ENCODE measurements at places on chromosomes 3 and 15. TPM values are rescaled to one million over a fixed set of nuclear protein-coding genes. Genes with fewer than 3 reads are reported as not detected.

DNA sequence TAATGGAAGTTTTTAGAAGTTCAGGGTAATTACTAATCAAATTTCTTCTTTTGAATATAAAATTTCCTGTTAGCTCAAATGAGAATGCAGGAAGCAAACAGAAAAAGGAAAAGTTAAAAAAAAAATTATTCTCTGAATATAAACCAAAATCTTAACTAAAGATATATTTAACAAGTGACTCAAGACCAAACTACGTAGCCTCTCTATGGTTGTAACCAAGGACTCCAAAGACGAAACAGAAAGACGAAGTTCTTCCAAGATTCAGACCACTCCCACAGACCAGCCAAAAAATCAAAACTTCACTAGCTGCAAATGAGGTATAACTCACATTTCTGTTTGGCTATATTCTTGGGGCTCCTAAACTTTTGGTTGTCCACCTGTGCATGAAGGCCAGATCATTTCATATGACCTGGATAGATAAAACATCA lies 846.5 kb upstream of the ALCAM start:
- no peaks in the 10 kb centered on the region for H3K4me1 ChIP-seq
- no peak overlapping the region for H3K4me3 ChIP-seq
- H3K27me3 ChIP-seq: no peaks in the 10 kb centered on the region

DNA sequence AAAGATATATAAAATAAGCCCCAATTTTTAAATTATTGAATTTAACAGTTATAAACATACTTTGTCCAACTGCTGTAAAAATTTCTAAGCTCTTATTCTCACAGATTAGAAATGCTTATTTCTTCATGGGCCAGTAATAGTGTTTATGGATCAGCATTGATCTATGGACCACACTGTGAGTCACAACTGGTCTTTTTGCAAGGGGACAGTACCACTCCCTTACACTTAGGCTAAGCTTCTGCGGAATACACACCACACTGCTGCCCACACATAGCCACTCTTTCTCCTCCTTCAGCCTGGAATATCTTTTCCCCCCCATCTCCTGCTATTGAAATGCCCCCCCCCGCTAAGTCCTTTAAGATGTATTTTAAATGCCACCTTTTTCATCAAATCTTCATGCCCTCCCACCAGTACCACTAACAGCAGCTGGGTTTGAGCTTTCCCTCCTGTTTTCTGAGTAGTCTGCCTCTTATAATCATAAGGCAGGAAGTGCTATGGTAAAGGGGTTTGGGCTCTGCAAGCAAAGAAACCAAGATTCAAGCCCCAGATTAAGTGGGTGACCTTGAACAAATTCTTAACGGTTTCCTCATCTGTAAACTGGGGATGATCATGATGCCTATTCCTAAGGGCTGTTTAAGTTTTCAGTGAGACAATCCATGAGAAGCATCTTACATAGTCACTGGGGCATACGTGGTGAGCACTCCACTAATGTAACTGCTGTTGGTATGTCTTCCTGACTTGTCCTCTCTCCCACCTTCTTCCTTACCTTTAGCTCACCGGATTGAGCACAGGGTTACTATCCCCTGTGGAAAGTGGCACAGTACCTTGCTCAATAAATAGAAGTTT lies 69.2 kb downstream of the DCUN1D1 start:
- DNase-seq: no peak
- no peak overlapping the region for H3K27ac ChIP-seq
- H3K27me3 ChIP-seq: no peaks in the 10 kb centered on the region
- H3K36me3 ChIP-seq: no peaks in the 10 kb centered on the region
- H3K4me3 ChIP-seq: no peak overlapping the region

The NRROS gene
- total RNA-seq: 1.3 TPM

The ITIH1 gene
- total RNA-seq: not detected

The FRMD5 gene
- not detected for total RNA-seq

GRCh38 chr15:44710236-44711095 lies 657 bp downstream of the PATL2 start:
- H3K4me3 ChIP-seq: peak overlapping the region; percentile 94
- H3K36me3 ChIP-seq: peaks cover 4% of the 10 kb centered on the region
- peak overlapping the region; percentile 99 for H3K27ac ChIP-seq

GRCh38 chr3:32045091-32045915 lies 61.1 kb upstream of the GPD1L start:
- peak overlapping the region; percentile 88 for H3K27ac ChIP-seq
- no peaks in the 10 kb centered on the region for H3K27me3 ChIP-seq
- H3K4me1 ChIP-seq: peaks cover 38% of the 10 kb centered on the region
- DNase-seq: peak; percentile 78

The STX19 gene
- not detected for total RNA-seq

The HYAL1 gene
- total RNA-seq: 7.3 TPM

The GREM1 gene
- total RNA-seq: 1.0 TPM

GRCh38 chr3:47007482-47008233 lies 28.2 kb downstream of the NBEAL2 start:
- no peak overlapping the region for H3K4me3 ChIP-seq
- DNase-seq: no peak
- peaks cover 9% of the 10 kb centered on the region for H3K36me3 ChIP-seq
- no peak overlapping the region for H3K27ac ChIP-seq

GRCh38 chr3:172047567-172048115 lies 8.3 kb downstream of the FNDC3B start:
- H3K4me3 ChIP-seq: no peak overlapping the region
- H3K27me3 ChIP-seq: no peaks in the 10 kb centered on the region
- H3K4me1 ChIP-seq: peaks cover 62% of the 10 kb centered on the region
- H3K36me3 ChIP-seq: no peaks in the 10 kb centered on the region

The CCR4 gene
- total RNA-seq: 0.07 TPM

The GHSR gene
- total RNA-seq: not detected

The CP gene
- total RNA-seq: 3.5 TPM

DNA sequence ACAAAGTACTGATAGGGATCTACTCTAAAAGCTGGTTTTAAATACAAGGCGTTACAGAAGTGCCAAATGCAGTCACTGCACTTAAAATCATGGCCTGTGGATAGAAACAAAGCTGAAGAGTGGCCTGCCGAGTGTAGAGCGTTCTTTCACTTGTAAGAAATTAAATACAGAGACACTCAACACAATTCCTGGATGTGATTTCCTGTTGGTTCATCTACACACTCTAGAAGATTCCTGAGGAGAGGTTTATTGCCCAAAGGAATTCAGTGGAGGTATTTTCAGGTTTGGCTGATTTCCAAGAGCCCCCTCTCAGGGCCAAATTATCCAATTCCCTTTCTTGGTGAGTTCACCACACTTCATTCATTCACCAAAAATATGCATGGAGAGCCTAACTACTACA lies 200.3 kb upstream of the IL12A start:
- DNase-seq: no peak
- peak overlapping the region; percentile 68 for H3K27ac ChIP-seq
- peaks cover 5% of the 10 kb centered on the region for H3K4me1 ChIP-seq
- H3K36me3 ChIP-seq: no peaks in the 10 kb centered on the region
- no peaks in the 10 kb centered on the region for H3K27me3 ChIP-seq

DNA sequence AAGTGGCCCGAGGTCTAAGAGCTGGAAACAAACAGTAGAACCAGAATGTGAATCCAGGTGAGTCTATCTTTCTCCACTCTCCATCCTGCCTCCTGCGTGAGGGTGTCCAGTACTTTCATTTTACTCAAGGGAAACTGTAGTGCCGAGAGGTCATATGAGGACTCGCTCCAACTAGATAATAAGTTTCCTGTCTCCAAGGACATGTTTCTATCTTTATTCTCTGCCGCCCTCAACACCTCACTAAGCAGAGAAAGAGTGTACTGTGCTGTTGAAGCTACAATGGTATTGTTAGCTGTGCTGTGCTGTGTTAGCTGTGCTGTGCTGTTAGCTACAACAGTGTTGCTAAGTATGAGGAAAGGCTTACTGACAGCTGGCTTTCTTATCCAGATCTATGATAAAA lies 137.9 kb upstream of the COL8A1 start:
- no peak overlapping the region for H3K27ac ChIP-seq
- no peaks in the 10 kb centered on the region for H3K27me3 ChIP-seq
- H3K36me3 ChIP-seq: no peaks in the 10 kb centered on the region
- peaks cover 4% of the 10 kb centered on the region for H3K4me1 ChIP-seq
- no peak for DNase-seq
- H3K4me3 ChIP-seq: no peak overlapping the region

The FETUB gene
- total RNA-seq: not detected

The MKRN3 gene
- total RNA-seq: 0.29 TPM

DNA sequence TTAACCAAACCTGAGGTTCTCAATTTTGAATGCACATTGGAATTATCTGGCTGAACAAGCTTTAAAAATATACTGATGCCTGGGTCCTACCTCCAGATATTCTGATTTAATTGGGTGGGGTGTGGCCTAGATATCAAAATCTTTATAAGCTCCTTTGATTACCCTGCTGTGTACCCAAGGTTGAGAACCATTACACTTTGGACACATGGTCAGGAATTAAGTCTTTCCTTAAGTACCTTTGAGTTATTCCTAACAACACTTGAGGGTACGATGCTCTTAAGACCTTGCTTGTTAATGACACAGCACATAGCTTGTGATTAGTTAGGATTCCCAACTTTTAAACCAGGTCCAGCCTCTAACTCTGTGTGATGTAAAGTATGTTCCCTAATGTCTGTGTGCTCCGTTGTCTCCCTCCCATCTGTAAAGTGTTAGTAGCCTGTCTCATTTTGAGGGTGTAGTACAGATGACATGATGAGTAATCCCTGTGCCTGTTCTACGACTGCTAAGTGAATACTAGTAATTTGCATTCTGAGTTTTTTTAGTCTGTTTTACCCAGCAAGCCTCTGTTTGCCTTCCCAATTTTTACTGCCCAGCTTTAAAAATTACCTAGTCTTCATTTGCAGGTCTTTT lies 154.9 kb downstream of the KLHL25 start:
- H3K36me3 ChIP-seq: peaks cover 10% of the 10 kb centered on the region
- DNase-seq: no peak
- H3K4me3 ChIP-seq: no peak overlapping the region
- H3K27ac ChIP-seq: peak overlapping the region; percentile 6

- no peaks in the 10 kb centered on the region for H3K27me3 ChIP-seq
- H3K36me3 ChIP-seq: no peaks in the 10 kb centered on the region
- no peak overlapping the region for H3K27ac ChIP-seq
- no peak for DNase-seq
- H3K4me1 ChIP-seq: no peaks in the 10 kb centered on the region
These were observed 79.2 kb downstream of the SST start for GRCh38 chr3:187590861-187591576.

The CDHR4 gene
- total RNA-seq: not detected

- H3K27me3 ChIP-seq: no peaks in the 10 kb centered on the region
- H3K4me1 ChIP-seq: no peaks in the 10 kb centered on the region
- H3K27ac ChIP-seq: no peak overlapping the region
- no peaks in the 10 kb centered on the region for H3K36me3 ChIP-seq
These were observed 97.6 kb upstream of the RASGRP1 start for GRCh38 chr15:38662033-38662802.

DNA sequence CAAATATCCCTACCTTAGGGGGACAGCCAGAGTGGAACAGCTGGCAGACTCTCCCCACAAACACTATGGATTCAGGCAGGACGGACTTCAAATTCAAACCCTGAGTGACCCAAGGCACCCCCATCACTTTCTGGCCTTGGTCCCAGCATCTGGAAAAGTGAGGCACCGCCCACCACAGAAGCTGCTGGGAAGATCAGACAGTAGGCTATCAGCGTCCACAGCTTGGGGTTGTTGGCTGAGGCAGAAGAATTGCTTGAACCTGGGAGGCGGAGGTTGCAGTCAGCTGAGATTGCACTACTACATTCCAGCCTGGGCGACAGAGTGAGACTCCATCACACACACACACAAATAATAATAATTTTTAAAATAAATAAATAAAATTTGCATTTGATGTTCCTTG lies 8.5 kb downstream of the PFKFB4 start:
- H3K36me3 ChIP-seq: no peaks in the 10 kb centered on the region
- H3K4me1 ChIP-seq: peaks cover 9% of the 10 kb centered on the region
- no peak for DNase-seq
- H3K27me3 ChIP-seq: no peaks in the 10 kb centered on the region
- H3K27ac ChIP-seq: no peak overlapping the region

- no peaks in the 10 kb centered on the region for H3K36me3 ChIP-seq
- DNase-seq: no peak
- H3K27ac ChIP-seq: no peak overlapping the region
- H3K4me3 ChIP-seq: no peak overlapping the region
- H3K4me1 ChIP-seq: no peaks in the 10 kb centered on the region
- no peaks in the 10 kb centered on the region for H3K27me3 ChIP-seq
These were observed 284.9 kb upstream of the IGF1R start for GRCh38 chr15:98363416-98363815.

The SLMAP gene
- total RNA-seq: 85.0 TPM

GRCh38 chr3:43400167-43400566 lies 113.8 kb downstream of the SNRK start:
- H3K4me1 ChIP-seq: peaks cover 5% of the 10 kb centered on the region
- no peak for DNase-seq
- no peaks in the 10 kb centered on the region for H3K27me3 ChIP-seq
- H3K4me3 ChIP-seq: no peak overlapping the region

DNA sequence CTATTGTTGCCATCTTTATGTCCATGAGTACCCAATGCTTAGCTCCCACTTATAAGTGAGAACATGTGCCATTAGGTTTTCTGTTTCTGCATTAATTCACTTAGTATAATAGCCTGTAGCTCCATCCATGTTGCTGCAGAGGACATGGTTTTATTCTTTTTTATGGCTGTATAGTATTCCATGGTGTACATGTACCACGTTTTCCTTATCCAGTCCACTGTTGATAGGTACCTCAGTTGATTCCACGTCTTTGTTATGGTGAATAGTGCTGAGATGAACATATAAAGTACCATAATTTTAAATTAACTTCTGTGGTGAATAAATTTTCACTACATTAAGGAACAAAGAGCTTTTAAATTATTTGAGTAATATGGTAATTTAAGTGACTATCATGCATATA lies 150.4 kb upstream of the BFSP2 start:
- H3K27ac ChIP-seq: no peak overlapping the region
- H3K36me3 ChIP-seq: no peaks in the 10 kb centered on the region
- no peaks in the 10 kb centered on the region for H3K27me3 ChIP-seq

GRCh38 chr3:150451329-150452048 lies 43.4 kb downstream of the TSC22D2 start:
- no peaks in the 10 kb centered on the region for H3K27me3 ChIP-seq
- no peak for DNase-seq
- H3K27ac ChIP-seq: no peak overlapping the region
- H3K36me3 ChIP-seq: no peaks in the 10 kb centered on the region

The PRKAR2A gene
- 88.6 TPM for total RNA-seq

The FBXO40 gene
- 20.6 TPM for total RNA-seq

The IL20RB gene
- 0.63 TPM for total RNA-seq

- H3K4me1 ChIP-seq: no peaks in the 10 kb centered on the region
- no peak overlapping the region for H3K27ac ChIP-seq
- no peaks in the 10 kb centered on the region for H3K36me3 ChIP-seq
- H3K4me3 ChIP-seq: no peak overlapping the region
- no peaks in the 10 kb centered on the region for H3K27me3 ChIP-seq
These were observed 2.2 kb downstream of the STRA6 start for GRCh38 chr15:74200412-74200815.

- H3K27me3 ChIP-seq: no peaks in the 10 kb centered on the region
- no peak for DNase-seq
- no peaks in the 10 kb centered on the region for H3K4me1 ChIP-seq
- no peak overlapping the region for H3K27ac ChIP-seq
- H3K36me3 ChIP-seq: no peaks in the 10 kb centered on the region
These were observed 309.7 kb downstream of the LSAMP start for GRCh38 chr3:116135457-116136085.

Data from gastrocnemius medialis (tissue), 4 donors.